ENCODE measurements at places on chromosomes 11 and 22.

- no peak for DNase-seq
Observed at GRCh38 chr11:7630002-7630401, 43.3 kb downstream of the CYB5R2 start.

DNA sequence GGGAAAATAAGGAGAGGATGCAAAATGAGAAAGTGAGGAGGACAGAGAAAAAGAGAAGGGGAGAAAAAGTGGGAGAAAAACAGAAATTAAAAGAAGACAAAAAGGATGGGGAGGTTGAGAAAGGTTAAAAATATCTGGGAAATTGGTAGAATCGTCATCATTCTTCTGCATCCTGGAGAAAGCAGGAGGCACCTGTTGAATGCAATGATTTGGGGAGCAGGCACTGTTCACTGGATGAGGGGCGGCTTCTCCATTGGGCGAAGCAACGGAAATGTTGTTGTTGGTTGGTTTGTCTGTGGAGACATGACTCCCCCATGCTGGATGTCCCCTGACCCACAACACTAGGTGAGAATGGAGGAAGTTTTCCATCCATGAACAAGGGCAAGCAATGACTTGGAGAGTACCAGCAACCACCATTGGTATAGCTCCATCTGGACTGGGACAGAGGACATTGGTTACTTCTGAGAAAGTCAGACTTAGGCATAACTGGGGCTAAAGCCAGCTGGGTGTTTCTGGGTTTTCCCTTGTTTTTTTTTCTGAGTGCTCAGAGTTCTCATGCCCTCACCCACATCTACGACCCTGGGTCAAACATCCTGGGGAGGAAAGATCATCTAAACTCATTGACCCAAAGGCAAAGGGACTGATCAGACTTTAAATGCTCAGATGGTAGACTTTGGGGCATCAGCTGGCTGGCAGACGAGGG is 11.9 kb upstream of the CD44 start:
- no peak for DNase-seq

DNA sequence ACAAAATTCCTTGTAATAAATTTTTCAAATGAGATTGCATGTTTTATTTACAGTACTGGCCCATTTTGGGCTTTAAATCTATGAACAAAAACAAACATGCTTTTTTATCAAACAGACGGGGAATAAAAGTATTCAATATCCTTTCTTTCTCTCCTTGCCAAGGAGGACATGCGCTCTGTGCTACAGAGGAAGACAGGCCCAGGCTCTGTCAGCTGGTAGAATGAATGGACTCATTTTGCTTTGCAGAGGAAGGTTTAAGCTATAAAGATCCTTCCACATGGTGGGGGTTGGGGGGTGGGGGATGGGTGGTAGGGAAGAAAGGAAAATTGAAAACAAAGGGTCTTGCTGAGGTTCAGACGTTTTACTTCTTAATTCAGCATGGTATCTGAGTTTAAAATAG is 575.6 kb downstream of the INSC start:
- no peak for DNase-seq

- no peak for DNase-seq
Observed at GRCh38 chr11:19687392-19687791, 25.2 kb upstream of the NAV2 start.
